ENCODE measurements at places on chromosomes 2 and 18. TPM values are rescaled to one million over a fixed set of nuclear protein-coding genes. Genes with fewer than 3 reads are reported as not detected.

The TNFAIP6 gene
- total RNA-seq = not detected

The AGBL5 gene
- total RNA-seq = 10.6 TPM

The RAB6C gene
- total RNA-seq = under 0.01 TPM

The DCDC2C gene
- total RNA-seq = not detected

The PPP4R1 gene
- 299 TPM for total RNA-seq

The CRYGD gene
- not detected for total RNA-seq

The HOXD8 gene
- total RNA-seq = not detected

The TTR gene
- total RNA-seq = not detected

The EDAR gene
- 0.14 TPM for total RNA-seq

The SERPINB7 gene
- 116 TPM for total RNA-seq

The DGKD gene
- 13.8 TPM for total RNA-seq

Measured in nasal cavity respiratory epithelium epithelial cell of viscerocranial mucosa (primary cell).